ENCODE measurements at places on chromosomes 6 and 20.

GRCh38 chr6:71531841-71532240, 243.2 kb downstream of the OGFRL1 start:
- DNase-seq, result no peak

GRCh38 chr20:17710379-17711266, 10.9 kb downstream of the BANF2 start:
- DNase-seq, result no peak

DNA sequence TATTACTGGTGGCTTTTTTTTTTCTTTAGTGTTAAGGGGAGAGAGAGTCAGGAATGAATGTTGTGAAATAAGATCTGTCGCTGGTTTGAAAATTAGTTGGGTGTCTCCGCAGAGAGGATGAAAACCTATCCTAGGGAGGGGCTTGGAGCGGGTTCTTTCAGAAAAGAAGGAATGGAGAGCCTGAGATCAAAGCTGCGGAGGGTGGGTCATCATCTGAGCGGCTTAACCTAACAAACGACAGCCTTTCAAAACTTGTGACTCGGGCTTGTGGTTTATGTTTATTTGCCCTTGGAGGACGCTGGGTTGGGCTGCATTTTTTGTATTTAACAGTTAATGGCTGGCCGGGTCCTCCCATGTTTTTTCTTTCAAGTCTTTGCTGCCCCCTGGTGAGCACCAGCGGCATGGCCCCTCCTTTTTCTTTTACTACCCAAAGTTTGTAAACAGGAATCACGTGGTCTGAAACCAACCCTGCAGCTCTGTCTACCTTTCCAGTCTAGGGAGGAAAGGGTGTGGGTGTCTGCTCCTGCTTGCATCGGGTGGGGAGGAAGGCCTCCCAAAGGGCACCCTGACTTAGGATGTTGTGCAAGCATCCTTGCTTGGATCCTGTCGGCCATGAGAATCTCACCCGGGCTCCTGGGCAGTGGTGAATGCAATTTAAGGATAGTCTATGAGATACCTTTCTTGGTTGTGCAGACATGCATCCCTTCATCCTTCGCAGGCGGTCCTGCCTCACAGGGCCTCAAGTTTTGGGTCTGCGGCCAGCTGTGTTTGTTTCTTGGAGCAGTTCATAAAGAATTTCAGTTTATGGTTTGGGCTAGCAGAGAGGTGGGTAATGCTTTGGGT, 2.2 kb downstream of the PIM1 start:
- DNase-seq, result peak; percentile 80

DNA sequence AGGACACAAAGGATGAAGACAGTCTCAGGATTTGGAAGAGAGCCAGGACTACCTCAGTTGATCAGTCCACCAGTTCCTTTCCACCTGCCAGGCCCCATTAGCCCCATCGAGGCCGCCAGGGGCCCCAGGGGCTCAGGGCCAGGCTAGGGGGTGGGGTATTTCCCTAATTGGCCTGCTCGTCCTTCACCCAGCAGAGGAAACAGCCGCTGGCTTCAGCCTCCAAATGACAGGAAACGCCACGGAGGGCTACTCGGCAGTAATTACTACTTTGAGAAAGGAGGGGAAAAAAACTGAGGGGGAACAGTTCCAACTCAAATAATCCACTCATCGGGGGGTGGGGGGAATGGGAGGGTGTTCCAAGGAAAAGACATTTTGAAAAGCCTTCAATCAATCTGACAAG, 42.7 kb downstream of the MAFB start:
- DNase-seq, result no peak

DNA sequence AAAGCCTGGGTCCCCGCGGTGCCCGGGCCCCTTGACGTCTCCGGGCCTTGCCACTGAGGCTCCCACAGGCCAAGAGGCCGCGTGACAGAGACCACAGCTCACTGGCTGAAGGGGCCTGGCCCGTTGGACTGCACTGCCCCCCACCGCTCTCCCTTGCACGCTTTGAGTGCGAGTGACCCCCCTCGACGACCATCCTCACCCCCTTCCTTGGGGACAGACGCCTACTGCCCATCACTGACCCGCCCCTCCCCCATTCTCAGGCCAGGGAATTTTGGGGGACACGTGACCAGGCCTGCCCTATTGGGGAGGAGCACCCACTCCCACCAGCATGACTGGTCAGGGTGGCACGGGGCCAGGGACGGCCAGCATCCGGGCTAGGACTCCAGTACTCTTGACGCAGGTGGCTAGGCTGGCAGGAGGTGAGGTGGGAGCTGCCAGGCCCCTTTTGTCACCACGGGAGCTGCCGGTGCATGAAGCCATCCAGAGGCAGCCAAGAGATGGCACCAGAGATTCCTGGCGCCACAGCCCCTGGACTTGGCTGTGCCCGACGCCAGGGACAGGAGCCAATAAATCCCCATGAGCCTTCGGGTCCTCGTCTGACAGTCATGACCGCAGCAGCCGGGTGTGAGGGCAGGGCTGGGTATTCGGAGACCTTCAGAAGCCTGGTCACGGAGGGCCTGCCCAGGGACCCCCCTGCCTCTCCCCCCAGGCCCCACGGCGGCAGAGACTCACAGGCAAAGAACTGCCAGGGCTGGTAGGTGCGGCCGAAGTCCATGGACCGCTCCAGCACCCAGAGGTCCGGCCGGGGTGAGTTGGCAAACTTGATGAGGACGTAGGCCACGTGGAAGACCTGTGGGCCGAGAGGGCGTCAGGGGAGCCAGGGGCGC, 14.5 kb downstream of the LAMA5 start:
- no peak for DNase-seq

GRCh38 chr6:138485005-138485545, 14.2 kb downstream of the NHSL1 start:
- no peak for DNase-seq

DNA sequence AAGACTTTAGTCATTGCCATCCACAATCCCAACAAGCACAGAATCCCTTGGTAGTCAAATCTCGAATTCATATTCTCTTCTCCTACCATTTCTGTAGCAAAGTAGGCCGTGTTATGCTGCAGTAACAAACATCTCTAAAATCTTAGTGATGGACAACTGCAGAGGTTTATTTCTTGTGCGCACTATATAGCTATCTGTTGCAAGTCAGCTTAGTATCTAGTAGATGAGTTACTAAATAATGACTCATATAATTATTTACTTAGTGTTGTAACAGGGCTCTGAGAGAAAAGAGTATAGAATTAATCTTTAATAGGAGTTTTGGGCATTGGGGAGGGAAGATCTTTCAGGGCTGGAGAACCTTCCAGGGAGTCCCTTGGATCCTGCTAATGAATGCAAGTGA, 73.3 kb downstream of the CAP2 start:
- DNase-seq, result no peak

GRCh38 chr6:761997-762396, 69.1 kb upstream of the EXOC2 start:
- no peak for DNase-seq

- peak; percentile 20 for DNase-seq
These were observed 638 bp downstream of the MDN1 start for GRCh38 chr6:89818977-89819335.

DNA sequence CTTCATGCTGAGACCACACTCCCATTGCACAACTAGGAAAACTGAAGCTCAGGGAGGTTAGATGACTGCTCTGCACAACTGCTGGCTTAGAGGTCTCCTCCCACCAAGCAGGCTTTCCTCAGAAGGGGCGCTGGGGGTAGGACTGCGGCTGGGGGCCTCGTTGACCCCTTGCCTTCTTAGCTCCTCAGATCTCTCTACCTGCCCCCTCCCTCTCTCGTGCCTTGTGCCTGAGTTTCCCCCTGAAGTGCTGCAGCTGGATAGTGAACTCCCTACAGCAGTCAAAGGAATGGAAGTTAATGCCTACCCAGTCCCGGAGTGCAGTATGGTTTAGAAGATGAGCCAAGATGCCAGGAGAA, 149.8 kb downstream of the GRM4 start:
- DNase-seq, result no peak

GRCh38 chr6:13234130-13234529, 94.2 kb downstream of the TBC1D7 start:
- no peak for DNase-seq

- DNase-seq, result no peak
These were observed 64.0 kb downstream of the SYNDIG1 start for GRCh38 chr20:24533449-24533848.

DNA sequence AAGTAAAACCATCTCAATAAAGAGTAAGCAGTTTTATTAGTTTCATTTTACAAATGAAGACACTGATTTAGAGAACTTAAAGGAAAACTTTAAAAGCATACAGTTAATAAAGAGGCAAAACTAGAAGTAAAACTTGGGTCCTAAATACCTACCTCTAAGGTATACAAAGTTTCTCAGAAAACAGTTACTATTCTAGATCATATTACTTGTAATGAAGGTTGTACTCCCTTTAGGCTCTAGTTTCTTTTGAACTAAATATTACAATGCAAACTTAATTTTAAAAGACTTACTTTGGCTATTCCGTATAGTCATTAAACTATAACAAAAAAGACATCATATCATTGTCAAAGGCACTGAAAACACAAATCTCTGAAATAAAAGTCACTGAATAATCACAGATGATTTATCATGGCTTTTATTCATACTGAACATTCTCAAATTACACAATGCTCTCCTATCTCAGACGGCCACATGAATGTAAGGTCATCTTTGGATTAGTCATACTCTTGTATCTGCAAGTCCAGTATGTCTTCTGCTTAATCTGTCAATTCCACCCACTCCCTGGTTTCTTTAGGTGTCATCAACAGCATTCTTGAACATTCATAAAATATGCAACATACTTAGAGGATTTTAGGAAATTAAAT, 361.6 kb upstream of the RUNX2 start:
- DNase-seq, result no peak

DNA sequence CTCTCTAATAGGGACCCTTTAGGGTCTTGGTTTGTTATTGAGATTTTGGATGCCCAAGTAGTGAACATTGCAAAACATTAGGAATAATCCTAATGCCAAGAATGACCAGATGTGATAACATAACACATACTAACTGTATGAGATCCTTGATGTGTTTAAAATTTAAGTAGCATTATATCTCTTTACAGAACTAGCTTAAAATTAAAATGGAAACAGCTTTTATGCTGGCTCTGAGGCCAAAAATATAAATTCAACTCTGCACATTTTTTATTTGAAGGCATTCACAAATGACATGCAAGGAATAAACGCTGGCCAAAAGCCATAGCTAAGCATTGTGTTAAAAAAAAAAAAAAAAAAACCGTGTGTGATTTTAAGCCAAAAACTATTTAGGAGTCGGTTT, 47.7 kb upstream of the TCF21 start:
- no peak for DNase-seq

DNA sequence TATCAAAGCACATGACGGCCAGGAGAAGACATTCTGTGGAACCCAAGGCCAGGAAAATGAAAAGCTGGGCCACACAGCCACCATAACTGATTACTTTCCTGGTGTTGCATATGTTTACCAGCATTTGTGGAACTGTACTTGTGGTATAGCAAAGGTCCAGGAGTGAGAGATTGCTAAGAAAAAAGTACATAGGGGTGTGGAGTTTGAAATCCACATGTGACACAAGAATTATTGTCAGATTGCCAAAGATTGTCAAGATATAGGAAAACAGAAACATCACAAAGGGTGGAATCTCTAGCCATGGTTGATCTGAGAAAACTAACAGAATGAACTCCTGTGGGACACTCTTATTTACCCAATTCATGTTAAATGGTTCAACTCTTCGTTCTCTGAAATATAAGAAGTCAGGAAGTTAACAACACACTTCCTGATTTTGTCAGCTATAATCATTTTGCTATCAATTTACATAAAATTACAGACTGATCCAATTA, at the start of gene OR2B2:
TSS of gene OR2B2 (minus strand) at position 441 of the 491 bp plus-strand sequence. CDS start at position 364, 77 bp downstream.
- no peak for DNase-seq

DNA sequence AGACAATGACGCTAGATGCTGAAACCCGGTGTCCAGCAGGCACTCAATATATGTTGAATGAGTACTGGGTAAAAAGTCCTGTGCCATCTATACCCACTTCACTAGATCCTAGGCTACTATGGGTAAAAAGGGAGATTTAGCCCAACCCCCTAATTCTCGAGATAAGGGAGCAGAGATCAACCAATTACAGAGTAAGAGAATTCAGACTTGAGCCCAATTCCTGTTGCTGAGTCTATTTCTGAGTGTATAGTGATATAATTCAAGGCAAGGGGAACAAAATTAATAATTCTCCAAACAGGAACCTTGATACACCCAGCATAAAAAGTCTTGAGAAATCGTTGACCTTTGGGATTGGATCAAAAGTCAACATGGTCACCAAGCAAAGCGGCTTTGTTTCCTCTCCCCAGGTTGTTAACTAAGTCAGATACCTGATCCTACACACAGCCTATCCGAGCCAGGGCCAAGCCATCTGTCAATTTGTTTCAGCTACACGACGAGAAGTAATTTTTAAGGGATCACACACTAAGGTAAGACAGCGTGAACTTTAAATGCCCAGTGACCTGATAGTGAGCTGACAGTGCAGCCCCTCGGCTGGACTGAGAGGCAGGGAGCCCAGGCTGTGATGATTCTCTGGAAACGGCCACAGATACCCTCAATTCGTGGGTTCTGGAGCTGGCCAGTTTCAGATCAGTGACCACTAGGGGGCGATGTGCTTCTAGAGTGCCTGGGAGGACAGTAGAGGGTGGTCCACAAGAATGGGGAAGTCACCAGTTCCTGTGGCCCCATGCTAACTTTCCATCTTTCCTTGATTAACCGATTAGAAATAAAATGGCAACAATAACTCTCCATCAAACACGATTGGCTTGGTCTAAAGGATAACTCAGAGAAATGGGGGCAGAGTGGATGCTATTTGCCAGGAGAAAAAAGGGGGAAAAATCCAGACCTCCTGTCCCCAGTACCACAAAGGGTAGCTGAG, 46.2 kb downstream of the SLC22A23 start:
- no peak for DNase-seq

DNA sequence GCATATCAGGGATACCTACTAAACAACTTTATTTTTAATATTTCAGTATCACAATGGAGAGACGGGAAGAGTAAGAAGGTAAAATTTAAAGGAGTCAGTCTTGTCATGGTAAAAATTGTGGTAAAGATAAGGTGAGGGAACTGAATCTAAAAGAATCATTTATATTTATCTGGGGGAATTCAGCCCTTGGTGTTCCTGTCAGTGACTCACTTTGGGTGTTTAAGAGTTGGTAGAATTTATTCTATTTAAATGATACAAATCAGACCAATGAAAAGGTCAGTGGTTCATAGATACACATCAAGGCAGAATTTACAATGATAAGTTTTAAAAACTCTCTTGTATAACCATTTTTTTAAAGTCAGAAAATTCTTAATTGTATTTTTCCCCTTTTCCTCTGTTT, 164.4 kb downstream of the CDKAL1 start:
- no peak for DNase-seq

GRCh38 chr6:53199156-53199555, 50.5 kb upstream of the GCM1 start:
- DNase-seq, result no peak

DNA sequence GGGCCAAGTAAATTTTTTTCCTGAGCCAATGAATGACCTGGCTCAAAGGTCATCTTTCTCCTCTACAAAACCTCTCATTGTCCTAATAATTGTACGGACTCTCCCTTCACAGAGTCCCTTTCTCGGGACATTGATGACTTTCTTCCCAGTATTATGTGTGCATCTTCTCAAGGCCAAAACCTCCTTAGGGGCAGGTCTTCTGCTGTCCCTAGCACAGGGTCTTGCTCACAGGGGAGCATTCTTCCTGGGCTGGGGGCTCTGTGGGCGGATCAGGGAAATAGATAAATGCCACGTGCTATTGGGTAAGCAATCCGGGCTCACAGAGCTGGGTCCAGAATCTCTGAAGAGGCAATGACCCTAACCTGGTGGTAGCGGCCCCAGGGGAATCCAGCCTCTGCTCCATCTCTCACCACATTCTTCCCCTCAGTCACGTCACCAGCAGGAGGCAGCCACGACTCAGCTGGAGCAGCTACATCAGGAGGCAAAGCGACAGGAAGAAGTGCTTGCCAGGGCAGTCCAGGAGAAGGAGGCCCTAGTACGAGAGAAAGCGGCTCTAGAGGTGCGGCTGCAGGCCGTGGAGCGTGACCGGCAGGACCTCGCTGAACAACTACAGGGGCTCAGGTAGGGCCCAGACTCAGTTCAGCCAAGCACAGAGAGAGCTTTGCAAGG, 23.5 kb downstream of the CEP250 start:
- DNase-seq, result no peak

Measured in NCI-H1048 (cell line).